Activated CD4-positive, alpha-beta T cell treated with anti-CD3 and anti-CD28 coated beads, Interleukin-2, amount 50 U/mL, for 1 hour (primary cell): ENCODE measurements at places on chromosomes 4 and X.

- no peak for DNase-seq
These were observed 24.1 kb downstream of the CXCL8 start for GRCh38 chr4:73764513-73764912.

- DNase-seq: no peak
These were observed 3.9 kb upstream of the UFSP2 start for GRCh38 chr4:185429660-185430059.

GRCh38 chr4:169593050-169593560 lies 19.3 kb downstream of the NEK1 start:
- no peak for DNase-seq

DNA sequence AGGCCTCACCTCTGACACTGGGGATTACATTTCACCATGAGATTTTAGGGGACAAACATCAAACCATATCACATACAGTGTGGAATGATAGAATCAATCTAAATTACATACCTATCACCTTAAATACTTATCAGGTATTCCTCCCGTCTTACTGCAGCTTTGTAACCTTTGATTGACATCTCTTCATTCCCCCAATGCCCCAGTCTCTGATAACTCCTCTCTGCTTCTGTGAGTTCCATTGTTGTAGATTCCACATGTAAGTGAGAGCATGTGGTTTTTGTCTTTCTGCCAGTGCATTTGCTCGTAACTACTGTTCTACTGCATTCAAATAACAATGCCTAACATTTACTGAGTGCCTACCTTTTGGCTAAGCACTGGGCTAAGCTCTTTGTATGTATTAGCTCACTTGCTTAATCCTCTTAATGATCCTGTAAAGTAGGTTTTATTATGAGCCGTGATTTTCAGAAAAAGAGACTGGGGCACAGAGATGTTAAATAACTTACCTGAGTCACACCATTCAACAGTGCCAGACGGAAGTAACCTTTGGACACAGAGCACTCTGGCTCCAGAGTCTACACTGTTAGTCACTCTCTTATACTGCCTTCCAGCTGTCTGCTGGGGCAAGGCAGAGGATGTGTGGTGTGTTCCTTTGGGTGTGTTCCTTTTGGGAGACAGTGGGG lies 63.7 kb upstream of the ESX1 start:
- DNase-seq: no peak

DNA sequence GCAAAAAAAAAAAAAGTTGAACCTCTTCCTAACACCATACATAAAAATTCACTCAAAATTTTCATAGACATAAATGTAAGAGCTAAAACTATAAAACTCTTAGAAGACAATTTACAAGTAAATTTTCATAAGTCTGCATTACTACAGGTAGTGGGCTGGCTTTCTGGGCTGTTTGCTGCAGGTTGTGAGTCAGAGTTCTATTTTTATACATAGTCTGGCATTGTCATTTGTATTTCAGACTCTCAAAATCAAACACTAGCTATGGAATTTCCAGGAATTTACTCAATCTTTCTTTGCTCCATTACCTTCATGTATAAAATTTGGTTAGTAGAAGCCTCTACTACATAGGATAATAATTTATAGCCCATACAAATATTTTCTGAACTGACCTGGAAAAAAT lies 227.2 kb downstream of the COX18 start:
- no peak for DNase-seq

GRCh38 chrX:151363316-151363715 lies 33.7 kb upstream of the VMA21 start:
- DNase-seq: no peak

DNA sequence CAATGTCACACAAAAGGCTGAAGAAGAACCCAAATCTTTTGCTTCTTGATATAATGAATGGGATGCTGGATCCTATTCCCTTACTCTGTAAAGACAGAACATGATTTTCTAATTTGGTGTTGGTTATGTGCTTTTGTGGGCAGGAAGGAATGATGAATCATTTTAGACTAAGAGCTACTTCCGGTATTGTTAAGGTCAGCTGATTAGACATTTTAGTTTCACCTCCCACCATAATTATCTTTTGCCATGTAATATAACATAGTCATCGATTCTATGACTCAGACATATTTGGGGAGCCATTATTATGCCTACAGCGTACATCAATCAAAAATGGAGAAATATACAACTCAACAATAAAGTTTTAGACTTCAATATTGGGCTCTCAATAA lies 265.3 kb downstream of the ZNF674 start:
- no peak for DNase-seq
